ENCODE measurements at places on chromosomes 3 and 15.

GRCh38 chr15:74345051-74345450, 22.4 kb downstream of the CYP11A1 start:
- no peak overlapping the region for H3K27ac ChIP-seq
- no peaks in the 10 kb centered on the region for H3K36me3 ChIP-seq
- H3K4me1 ChIP-seq, result peaks cover 2% of the 10 kb centered on the region
- no peaks in the 10 kb centered on the region for H3K27me3 ChIP-seq
- H3K4me3 ChIP-seq, result no peak overlapping the region

DNA sequence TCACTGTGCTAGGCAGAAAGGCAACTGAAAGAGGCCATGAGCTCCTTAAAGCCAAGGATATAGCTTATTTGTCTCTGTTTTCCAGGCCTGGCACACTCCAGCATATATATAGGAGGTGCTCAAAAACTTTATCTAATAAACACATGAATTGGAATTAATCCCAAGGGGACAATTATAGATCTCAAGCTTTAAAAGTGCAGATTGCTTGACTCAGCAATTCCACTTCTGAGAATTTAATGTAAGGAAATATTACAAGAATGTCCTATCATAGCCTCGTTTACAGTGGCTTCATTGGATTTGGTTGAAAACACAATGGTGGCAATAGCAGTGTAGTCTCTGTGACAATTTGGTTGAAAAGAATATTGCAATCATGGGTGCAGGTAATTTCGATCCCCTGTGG, 267.3 kb downstream of the SHQ1 start:
- no peak overlapping the region for H3K4me3 ChIP-seq
- H3K36me3 ChIP-seq, result no peaks in the 10 kb centered on the region
- no peak for DNase-seq
- peaks cover 3% of the 10 kb centered on the region for H3K4me1 ChIP-seq
- H3K27ac ChIP-seq, result no peak overlapping the region

- DNase-seq, result no peak
- H3K27ac ChIP-seq, result no peak overlapping the region
- H3K27me3 ChIP-seq, result peaks cover 3% of the 10 kb centered on the region
- H3K36me3 ChIP-seq, result no peaks in the 10 kb centered on the region
- no peak overlapping the region for H3K4me3 ChIP-seq
- H3K4me1 ChIP-seq, result no peaks in the 10 kb centered on the region
Observed at GRCh38 chr3:110697961-110698360, 373.7 kb upstream of the NECTIN3 start.

GRCh38 chr3:22296601-22297000, 545.6 kb upstream of the ZNF385D start:
- no peak overlapping the region for H3K27ac ChIP-seq
- DNase-seq, result no peak
- no peaks in the 10 kb centered on the region for H3K27me3 ChIP-seq

- peak overlapping the region; percentile 84 for H3K4me3 ChIP-seq
- no peaks in the 10 kb centered on the region for H3K36me3 ChIP-seq
- peaks cover 39% of the 10 kb centered on the region for H3K4me1 ChIP-seq
- peak; percentile 53 for DNase-seq
- H3K27me3 ChIP-seq, result peaks cover 45% of the 10 kb centered on the region
Observed at GRCh38 chr3:127821394-127821793, 921 bp downstream of the MGLL start.

DNA sequence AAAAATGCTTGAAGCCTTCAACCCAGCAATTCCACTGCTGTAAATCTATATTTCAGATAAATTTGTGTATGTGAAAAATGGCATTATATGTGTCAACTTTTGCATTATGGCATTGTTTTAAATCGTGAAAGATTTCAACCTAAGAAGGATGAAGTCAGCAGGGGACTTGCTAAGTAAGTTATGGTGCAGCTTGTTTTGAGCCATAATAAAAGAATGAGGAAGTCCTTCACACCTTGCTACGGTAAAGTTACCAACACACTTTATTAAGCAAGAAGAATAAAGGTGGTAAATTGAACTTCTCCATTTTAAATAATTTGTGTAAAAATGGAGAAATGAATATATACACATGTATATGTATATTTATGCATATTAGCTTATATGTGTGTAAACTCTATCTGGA, 371.4 kb downstream of the ROBO2 start:
- no peak for DNase-seq
- no peaks in the 10 kb centered on the region for H3K36me3 ChIP-seq
- no peak overlapping the region for H3K4me3 ChIP-seq
- H3K27me3 ChIP-seq, result no peaks in the 10 kb centered on the region

DNA sequence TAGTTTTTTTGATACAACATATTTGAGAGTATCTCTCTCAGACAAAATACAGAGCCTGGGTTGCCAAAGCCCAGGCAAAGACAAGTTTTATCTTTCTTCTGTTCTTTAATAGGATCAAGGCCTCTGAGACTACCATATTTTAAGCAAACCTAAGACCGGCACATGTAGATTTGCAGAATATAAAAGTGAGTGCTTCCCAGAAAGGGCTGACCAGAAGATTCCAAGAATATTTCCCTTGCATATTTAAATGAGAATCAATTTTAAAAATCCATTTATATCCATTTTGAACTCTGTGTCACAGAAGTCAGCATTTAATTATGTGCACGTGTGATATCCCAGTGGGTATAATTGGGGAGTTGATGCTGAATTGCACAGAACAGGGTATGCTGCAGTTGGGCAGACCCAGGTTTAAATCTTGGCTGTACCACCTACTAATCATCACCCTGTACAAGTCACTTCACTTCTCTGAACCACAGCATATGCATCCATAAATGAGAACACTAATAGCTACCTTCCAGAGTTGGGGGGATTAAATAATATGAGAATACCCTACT, 191.9 kb downstream of the ADAMTS9 start:
- peaks cover 38% of the 10 kb centered on the region for H3K27me3 ChIP-seq
- no peaks in the 10 kb centered on the region for H3K36me3 ChIP-seq
- no peak for DNase-seq
- no peak overlapping the region for H3K27ac ChIP-seq

GRCh38 chr15:37693926-37694325, 240.5 kb upstream of the TMCO5A start:
- H3K4me3 ChIP-seq, result no peak overlapping the region
- DNase-seq, result no peak
- H3K27me3 ChIP-seq, result no peaks in the 10 kb centered on the region
- H3K27ac ChIP-seq, result no peak overlapping the region
- no peaks in the 10 kb centered on the region for H3K4me1 ChIP-seq

DNA sequence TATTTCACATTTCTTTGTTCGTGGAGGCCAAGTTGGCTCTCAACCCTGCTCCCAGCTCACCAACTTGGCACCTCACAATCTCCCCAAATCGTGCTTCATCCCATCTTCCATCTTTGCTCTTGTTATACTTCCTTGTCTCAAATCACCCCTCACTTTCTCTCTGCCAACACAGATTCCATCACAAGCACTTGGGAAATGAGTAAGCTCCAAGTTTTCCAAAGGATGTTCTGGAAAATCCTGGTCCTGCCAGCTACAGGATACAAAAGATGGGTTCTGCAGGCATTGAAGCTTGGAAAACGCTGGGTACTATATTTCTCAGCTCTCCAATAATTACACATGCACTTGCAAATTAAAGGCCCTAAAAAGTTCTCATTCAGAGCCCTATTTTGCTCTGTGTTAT, 4.1 kb upstream of the TM4SF4 start:
- H3K27me3 ChIP-seq, result peaks cover 30% of the 10 kb centered on the region
- DNase-seq, result no peak
- H3K4me3 ChIP-seq, result no peak overlapping the region
- no peaks in the 10 kb centered on the region for H3K36me3 ChIP-seq

GRCh38 chr3:156747046-156747445, 72.7 kb downstream of the TIPARP start:
- H3K36me3 ChIP-seq, result peaks cover 11% of the 10 kb centered on the region
- H3K4me1 ChIP-seq, result no peaks in the 10 kb centered on the region
- H3K27ac ChIP-seq, result no peak overlapping the region
- no peak for DNase-seq
- H3K27me3 ChIP-seq, result peaks cover 2% of the 10 kb centered on the region

GRCh38 chr3:119428538-119428937, 34.9 kb downstream of the TMEM39A start:
- peaks cover 59% of the 10 kb centered on the region for H3K36me3 ChIP-seq
- no peak overlapping the region for H3K4me3 ChIP-seq
- no peaks in the 10 kb centered on the region for H3K27me3 ChIP-seq
- no peak for DNase-seq
- no peaks in the 10 kb centered on the region for H3K4me1 ChIP-seq
- H3K27ac ChIP-seq, result no peak overlapping the region

DNA sequence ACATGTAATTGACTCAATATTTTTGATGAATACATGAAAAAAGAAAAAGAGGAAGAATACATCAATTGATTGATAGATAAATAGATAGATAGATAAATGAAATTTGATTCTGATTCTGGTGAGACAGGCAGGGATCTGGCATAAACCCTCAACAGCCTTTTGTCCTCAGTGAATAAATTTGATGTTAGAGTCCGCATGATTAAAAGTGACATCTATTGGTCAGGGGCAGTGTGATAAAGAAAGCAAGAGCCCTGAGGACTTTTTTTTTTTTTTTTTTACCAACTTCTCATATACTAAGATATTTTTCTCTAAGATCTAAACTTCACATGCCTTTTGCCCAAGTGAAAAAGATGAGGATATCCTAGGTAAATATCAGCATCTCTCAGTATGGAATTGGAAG, 216.4 kb downstream of the LRRC3B start:
- H3K4me1 ChIP-seq, result no peaks in the 10 kb centered on the region
- no peaks in the 10 kb centered on the region for H3K27me3 ChIP-seq
- no peak overlapping the region for H3K4me3 ChIP-seq
- H3K27ac ChIP-seq, result no peak overlapping the region
- no peaks in the 10 kb centered on the region for H3K36me3 ChIP-seq

- H3K36me3 ChIP-seq, result peaks cover 20% of the 10 kb centered on the region
- no peak overlapping the region for H3K4me3 ChIP-seq
- peak overlapping the region; percentile 31 for H3K27ac ChIP-seq
- H3K27me3 ChIP-seq, result no peaks in the 10 kb centered on the region
- H3K4me1 ChIP-seq, result peaks cover 55% of the 10 kb centered on the region
Observed at GRCh38 chr3:37997342-37997741, 6.8 kb downstream of the VILL start.

GRCh38 chr15:73141216-73141900, 89.1 kb downstream of the NEO1 start:
- H3K4me3 ChIP-seq, result no peak overlapping the region
- H3K27me3 ChIP-seq, result no peaks in the 10 kb centered on the region
- peak overlapping the region; percentile 25 for H3K27ac ChIP-seq

- H3K27ac ChIP-seq, result no peak overlapping the region
- DNase-seq, result no peak
- H3K27me3 ChIP-seq, result no peaks in the 10 kb centered on the region
- H3K36me3 ChIP-seq, result peaks cover 16% of the 10 kb centered on the region
Observed at GRCh38 chr3:16908896-16909295, 24.1 kb downstream of the PLCL2 start.

DNA sequence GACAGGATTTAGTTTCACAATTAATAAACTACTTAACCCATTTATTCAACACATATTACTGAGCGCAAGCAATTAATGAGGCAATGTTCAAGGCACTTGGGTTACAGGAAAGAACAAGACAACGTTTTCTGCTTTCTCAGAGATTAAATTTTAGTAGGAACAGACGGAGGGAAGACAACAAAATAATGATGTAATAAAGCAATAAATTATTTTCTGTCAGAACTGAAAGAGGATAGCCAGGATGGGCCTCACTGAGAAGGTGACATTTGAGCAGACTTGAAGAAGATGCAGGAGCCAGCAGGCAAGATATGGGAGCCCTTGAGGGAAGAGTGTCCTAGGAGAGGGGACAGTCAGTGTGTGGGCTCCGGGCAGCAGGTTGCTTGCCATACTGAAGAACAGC, 11.3 kb upstream of the RPL14 start:
- H3K36me3 ChIP-seq, result no peaks in the 10 kb centered on the region
- H3K27me3 ChIP-seq, result no peaks in the 10 kb centered on the region
- H3K27ac ChIP-seq, result no peak overlapping the region
- DNase-seq, result no peak

GRCh38 chr15:73914145-73914544, 12.1 kb upstream of the LOXL1 start:
- H3K4me3 ChIP-seq, result no peak overlapping the region
- no peaks in the 10 kb centered on the region for H3K27me3 ChIP-seq
- peak overlapping the region; percentile 72 for H3K27ac ChIP-seq
- H3K4me1 ChIP-seq, result peaks cover 33% of the 10 kb centered on the region

Measured in activated CD8-positive, alpha-beta memory T cell treated with anti-CD3 and anti-CD28 coated beads, Interleukin-2, amount 10 ng/mL, durations not matched to agents 7 days and 5 days (primary cell).